Kidney glomerular epithelial cell (primary cell): ENCODE measurements at places on chromosomes 5 and 9.

DNA sequence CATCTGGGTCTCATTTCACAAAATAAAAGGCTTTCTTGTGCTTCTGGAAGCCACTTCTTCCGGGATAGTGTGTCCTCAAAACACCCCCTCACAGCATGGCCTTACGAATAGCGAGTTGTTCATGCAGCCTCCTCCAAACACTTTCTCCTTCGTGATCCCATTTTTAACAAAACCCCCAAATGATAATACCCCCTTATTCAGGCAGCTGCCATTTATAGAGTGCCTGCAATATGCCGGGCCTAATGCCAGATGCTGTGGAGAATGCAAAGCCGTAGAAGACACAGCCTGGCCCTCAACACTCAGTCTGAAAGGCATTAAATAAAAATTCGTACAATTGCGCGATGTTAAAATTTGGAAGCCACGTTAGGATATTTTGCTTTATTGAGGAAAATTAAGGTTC is 66.4 kb upstream of the SLC44A1 start:
- no peak for DNase-seq

DNA sequence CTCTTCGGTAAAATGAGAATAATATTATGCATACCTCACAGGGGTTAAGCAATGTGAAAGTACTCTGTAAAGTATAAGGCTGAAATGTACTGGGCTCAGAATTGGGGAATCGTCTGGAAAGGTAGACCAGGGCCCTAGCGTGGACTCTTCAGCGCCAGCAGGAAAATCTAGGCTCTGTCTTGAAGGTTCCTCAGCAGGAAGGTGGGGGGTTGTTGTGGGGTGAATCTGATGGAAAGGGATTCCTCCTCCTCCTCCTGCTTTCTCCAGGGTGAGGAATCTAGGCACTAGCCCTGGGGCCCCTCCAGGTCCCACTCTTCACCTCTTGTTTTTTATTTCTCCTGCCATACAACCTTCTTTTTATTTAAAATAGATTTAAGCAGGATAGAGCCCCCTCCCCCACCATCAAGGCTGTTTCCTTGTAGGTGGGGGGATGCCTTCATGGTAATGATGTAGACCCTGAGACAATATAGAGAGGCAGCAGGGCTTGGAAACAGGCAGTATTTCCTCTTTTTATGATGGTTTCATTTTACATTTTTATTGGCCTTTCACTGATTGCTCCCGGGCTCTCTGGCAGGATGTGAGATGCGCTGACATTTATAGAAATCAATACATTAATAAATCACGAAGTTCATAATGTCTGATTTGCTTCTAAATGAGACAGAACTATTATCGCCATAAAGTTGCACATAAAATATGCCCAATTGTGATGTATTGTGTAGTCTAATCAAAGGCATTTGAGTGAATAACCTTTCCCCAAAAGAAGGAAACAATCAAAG is 78.9 kb upstream of the GABRP start:
- no peak for DNase-seq

GRCh38 chr5:137147346-137147745 is 351.8 kb downstream of the SPOCK1 start:
- no peak for DNase-seq

DNA sequence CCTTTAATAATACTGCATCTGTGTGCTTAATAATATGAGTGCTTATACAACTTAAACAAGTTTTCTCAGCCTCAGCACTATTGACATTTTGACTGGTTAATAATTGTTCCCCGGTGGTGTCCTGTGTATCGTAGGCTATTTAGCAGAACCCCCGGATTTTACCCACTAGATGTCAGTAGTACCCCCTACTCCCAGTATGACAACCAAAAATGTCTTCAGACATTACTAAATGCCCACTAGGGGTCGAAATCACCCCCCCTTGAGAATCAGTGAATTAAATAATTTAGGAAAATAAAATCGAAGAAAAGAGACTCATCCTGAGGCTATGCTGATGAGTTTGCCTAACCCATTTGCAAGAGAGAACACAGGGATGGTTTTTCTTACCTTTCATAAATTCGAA is 166.3 kb downstream of the ATP10B start:
- no peak for DNase-seq

DNA sequence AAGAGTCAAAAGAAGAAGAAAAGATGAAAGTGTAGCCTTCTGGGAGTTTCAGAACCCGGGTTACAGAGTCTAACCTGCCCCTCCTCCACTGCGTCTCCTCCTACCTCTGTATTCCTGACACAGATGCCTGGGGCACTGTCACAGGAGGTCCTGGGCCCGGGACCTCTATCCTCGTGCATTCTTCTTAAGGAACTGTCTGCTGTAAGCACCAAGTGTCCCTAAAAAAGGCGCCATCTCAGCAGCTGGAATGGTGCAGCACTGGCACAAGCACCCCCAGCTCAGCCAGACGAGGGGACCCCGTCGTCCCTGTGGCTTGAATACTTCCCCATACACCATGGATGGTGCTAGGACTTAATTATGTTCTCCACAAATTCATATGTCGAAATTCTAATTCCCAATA is 35.8 kb upstream of the MVB12B start:
- DNase-seq: no peak

- peak; percentile 67 for DNase-seq
These were observed 2.8 kb upstream of the AMBP start for GRCh38 chr9:114080773-114081440.

- peak; percentile 89 for DNase-seq
These were observed 95.8 kb upstream of the DAP start for GRCh38 chr5:10856683-10857337.

DNA sequence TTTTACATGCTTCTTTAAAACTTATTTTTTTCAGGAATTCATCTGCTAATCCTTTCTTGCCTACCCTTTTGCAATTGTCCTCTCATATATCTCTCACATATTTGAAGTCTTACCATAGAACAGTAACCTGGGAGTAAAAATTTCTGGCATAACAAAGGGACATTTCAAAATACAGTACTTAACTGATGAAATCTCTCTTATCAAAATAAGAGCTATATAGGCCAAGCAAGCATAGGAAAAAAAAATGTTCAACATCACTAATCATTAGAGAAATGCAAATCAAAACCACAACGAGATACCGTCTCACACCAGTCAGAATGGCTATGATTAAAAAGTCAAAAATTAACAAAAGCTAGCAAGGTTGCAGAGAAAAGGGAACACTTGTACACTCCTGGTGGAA is 2062.7 kb upstream of the CDH6 start:
- DNase-seq: no peak

DNA sequence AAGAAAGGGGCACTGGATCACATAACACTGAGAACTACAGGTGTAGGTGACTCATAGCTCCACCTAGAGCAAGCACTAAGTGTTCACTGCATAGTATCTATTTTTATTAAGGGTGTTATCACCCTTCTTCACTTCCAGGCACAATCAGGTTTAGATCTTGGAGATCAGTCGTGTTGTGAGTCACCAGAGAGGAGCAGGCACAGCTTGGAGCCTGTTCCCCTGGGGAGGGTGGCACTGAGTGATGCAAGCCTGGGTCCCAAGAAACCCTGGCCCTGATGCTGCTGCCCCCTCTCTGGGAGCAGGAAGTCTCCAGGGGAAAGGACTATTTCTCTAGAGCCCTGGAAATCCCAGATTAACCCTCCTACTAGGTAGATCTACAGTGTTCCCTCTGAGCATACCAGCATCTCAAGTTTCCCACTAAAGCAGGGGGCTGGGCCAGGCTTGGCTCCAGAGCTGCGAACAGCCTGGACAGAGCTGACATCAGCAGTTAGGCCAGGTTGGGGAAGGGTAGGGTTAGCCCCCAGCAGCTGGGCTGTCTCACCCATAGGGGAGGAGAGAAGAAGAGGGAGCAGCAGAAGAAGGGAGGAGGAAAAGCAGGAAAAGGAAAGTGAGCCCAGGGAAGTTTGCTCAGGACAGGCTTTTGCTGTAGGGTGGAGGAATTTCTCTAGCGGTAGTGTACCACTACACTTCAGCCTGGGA is 28.1 kb upstream of the SPINK4 start:
- DNase-seq: peak; percentile 22

GRCh38 chr5:66987949-66988838 is 208.4 kb downstream of the CD180 start:
- peak; percentile 13 for DNase-seq

GRCh38 chr9:20352591-20352990 is 269.7 kb downstream of the MLLT3 start:
- no peak for DNase-seq

- DNase-seq: no peak
These were observed 32.0 kb downstream of the DAPK1 start for GRCh38 chr9:87529671-87530070.

GRCh38 chr5:117131876-117132275 is 557.3 kb upstream of the SEMA6A start:
- DNase-seq: no peak

DNA sequence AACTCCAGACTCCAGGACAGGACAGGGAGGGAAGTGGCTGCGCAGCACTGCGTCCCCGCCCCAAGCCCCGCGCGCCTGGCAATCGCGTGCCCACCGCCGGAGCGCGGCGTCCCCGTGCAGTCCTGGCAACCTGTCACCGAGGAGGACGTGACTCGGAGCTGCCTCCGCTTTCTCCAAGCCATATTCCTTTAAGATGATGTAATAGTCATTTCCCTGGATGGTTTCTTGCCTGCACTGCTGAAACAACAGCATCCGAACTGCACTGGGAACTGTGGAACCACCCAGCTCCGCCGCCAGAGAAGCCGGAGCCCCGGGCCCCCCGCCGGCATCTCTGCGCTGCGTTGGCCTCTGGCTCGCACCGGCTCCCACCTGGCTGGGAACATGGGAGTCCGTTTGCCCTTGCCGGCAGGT is 34.5 kb downstream of the KCTD16 start:
- peak; percentile 55 for DNase-seq
